ENCODE measurements at places on chromosomes 1 and 21. TPM values are rescaled to one million over a fixed set of nuclear protein-coding genes. Genes with fewer than 3 reads are reported as not detected.

TMEM269 gene
- not detected for total RNA-seq

- no peak for DNase-seq
These were observed 628 bp downstream of the ARHGEF19 start for GRCh38 chr1:16211824-16212223.

ADGRL4 gene
- not detected for total RNA-seq

GRCh38 chr1:38059635-38060250 is 13.2 kb upstream of the POU3F1 start:
- no peak for DNase-seq

CFH gene
- total RNA-seq = 85.4 TPM

DNA sequence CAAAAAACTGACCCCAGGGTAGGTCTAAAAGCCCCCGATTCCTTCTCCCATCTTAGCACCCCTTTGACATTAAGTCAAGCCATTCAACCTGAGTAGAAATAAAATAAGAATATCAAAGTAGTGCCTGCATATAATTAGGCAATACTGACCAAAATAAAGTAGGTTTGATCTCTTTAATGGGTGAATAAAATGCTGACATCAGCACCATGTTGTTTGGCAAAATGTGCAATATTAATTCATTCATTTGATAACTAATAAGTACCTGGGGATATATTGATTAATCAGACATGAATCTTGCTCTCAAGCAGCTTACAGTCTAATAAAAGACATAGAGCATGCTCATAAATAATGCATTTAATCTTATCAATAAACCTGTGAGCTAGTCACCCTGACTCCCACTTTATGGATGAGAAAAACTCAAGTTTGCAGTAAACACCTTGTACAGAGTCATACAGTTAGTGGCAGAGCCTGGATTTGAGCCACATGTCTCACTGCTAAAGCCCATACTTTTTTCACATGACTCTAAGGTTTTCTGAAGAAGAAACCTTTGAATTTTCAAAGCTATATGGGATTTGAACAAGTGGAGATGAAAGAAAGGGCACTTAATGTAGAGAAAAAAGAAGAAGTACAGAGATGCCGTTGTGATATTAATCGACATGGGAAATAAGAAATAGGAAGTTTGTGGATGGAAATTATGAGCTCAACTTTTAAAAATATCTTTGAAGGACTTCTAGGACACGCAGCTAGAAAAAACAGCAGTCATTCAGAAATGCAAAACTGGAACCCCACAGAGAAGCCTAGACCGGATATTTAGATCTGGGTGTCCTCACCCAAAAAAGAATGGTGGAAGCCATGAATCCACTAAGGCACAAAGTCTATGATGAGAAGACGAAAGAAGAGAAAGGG is 183.9 kb downstream of the TOMM20 start:
- DNase-seq = no peak

DNA sequence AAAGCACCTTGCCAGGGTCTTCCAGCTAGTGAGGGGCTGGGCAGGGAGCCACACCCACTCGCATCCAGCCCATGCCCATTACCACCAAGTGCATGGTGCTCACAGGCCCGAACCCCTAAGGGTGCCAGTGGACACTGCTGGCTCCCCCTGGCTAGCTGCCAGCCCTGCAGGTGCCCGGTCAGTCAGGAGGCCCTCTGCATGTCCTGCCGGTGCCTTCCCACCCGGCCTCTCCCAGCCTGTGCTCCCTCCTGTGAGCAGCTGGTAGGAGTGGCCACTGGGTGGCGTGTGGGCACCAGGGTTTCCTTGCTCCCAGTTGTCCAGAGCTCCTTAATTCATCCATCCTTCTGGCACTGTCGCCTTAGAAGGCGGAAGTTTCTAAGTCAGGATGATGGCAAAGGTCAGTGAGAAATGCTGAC is 33.4 kb downstream of the QSOX1 start:
- peak; percentile 79 for DNase-seq

GRCh38 chr1:93908394-93909145 is 660 bp downstream of the GCLM start:
- DNase-seq = peak; percentile 43

- no peak for DNase-seq
These were observed 254.6 kb downstream of the COL11A1 start for GRCh38 chr1:102853701-102854187.

All from SJSA1 (cell line).